Natural killer cell (primary cell): ENCODE measurements at places on chromosomes 6 and 20. TPM values are rescaled to one million over a fixed set of nuclear protein-coding genes. Genes with fewer than 3 reads are reported as not detected.

DNA sequence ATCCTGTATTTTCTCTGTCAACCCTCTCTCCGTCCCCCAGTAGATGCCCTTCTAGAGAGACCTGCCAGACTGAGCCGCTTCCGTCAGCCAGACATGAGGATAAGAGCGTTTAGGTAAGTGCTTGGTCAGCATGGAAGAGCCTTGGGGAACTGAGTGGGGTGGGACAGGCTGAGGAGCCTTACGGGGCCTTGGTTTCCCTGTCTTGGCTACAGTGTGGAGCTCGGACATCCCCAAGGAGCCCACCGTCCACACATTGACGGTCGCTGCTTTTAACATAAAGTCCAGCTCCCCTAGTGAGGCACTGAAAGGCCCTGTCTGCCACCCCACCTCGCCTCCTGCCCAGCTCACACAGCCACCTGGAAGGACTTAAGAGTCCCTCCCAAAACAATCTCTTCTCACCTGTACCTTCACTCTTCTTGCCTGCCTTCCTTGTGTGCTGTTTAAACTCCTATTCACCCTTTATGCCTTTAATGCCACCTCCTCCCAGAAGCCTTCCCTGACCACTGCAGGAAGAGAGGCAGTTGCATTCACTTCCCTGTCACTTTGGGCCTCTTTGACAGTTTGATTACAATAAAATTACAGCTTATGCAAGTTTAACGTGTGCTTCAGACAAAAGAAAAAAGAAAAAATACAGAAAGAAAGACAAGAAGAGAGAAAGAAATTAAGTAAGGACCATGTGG, 42.3 kb downstream of the PDYN start:
- no peak for DNase-seq

GRCh38 chr6:170441316-170441715, 111.8 kb downstream of the PSMB1 start:
- no peak for DNase-seq

DNA sequence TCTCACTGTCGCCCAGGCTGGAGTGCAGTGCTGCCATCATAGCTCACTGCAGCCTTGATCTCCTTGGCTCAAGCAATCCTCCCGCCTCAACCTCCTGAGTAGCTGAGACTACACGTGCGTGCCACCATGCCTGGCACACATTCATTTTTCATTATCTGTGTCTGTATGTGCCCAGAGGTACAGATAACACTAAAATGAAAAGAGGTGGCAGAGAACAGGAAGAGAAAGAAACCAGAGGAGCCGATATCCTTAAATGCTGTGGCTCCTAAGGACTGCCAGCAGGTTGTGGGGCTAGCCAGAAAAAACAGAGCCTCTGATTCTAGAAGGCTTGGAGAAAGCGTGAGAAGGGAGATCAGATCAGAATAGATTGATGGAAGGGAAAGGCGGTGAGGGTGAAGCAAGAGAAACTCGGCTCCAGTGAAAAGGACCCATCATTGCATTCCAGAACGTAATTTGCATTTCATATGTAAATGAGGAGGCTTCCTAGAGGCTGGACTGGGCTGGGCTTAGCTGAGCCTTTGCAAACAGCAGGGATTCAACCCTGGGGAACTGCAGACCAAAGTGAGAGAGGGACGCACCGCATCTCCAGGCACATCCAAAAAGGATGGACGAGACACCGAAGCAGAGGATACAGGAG, 64.2 kb downstream of the GCNT2 start:
- DNase-seq, result no peak

DNA sequence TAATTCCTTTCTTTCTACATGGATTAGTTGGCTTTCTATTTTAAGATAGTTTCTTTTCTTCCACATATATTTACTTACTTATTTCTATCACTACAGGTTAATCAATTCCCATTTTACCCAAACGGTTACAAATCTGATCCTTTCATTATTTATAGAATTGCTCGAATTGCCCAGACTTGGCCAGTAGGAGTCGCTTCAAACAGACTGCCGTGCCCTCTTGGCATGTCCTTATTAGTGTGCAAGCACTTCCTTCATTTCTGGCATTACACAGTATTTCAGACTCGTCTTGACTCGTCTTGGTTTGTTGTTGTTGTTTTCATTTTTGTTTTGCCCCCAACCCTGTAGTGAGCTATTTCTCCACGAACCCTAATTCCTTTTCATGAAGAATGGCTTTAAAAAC, 74.6 kb downstream of the SAMD3 start:
- no peak for DNase-seq

GRCh38 chr6:113508249-113508648, 348.9 kb upstream of the MARCKS start:
- DNase-seq, result no peak

- DNase-seq, result no peak
These were observed 25.2 kb downstream of the TAF4 start for GRCh38 chr20:62040381-62040922.

DNA sequence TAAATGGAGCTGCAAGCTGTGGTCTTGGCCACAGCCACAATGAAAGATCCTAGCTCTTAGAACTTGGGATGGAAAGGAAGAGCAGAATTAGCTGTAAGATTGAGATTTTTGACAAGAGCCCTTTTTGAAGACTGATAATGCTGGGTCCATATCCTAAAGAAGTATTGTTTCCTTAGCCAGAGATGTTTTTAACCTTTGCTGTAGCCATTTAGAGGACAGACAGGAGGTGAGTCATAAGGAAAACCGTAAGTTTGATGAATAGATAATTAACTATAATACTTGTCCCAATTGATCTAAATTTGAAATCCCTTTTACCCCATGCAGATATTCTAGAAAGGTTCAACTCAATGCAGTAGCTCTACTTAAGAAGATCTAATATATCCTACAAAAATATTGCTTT, 213.7 kb downstream of the HTR1B start:
- no peak for DNase-seq

GRCh38 chr6:131947986-131948661, 3.0 kb downstream of the CCN2 start:
- DNase-seq, result no peak

GRCh38 chr20:3203315-3204123, 963 bp downstream of the DDRGK1 start:
- no peak for DNase-seq

DNA sequence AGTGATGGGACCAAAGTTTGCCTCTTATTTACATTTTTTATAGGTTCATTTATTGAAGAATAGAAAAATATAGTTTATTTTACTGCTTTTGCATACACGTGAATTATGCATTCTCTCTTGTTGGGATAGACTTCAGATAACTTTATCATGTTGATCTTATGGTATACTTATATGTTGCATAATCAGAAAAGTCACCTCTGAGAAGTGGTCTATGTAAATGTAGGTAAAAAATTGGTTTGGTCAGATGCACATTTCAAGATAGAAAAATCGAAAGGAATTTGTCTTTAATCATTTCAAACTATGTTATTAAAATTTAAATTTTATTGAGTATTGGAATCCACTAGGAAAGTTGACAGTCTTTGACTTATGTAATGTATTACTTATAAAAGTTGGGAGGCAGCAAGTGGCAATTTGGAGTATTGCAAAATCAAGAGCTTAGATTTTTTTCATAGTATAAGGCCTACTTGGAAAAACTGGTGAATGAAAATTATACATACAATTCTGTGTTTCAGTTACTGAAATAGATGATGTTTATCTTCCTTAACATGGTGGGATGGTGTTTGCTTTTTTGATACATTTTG, 2.4 kb downstream of the PHF3 start:
- no peak for DNase-seq

The RSPO3 gene
- not detected for total RNA-seq

The EPHA7 gene
- total RNA-seq, result not detected

The SLC32A1 gene
- total RNA-seq, result not detected

The C4A gene
- total RNA-seq, result 8.2 TPM
